Activated CD4-positive, alpha-beta T cell treated with anti-CD3 and anti-CD28 coated beads for 36 hours (primary cell): ENCODE measurements at places on chromosomes 16 and 17. TPM values are rescaled to one million over a fixed set of nuclear protein-coding genes. Genes with fewer than 3 reads are reported as not detected.
A peak's percentile ranks its signal among the peaks of the same experiment; 100 is the strongest.

GRCh38 chr17:742147-742793, 9.8 kb downstream of the GEMIN4 start:
- H3K4me3 ChIP-seq, result no peak overlapping the region
- peaks cover 23% of the 10 kb centered on the region for H3K4me1 ChIP-seq
- no peak overlapping the region for H3K27ac ChIP-seq
- DNase-seq, result no peak
- no peaks in the 10 kb centered on the region for H3K27me3 ChIP-seq
- peaks cover 76% of the 10 kb centered on the region for H3K36me3 ChIP-seq

GRCh38 chr17:48102798-48103715, 1.8 kb upstream of the CBX1 start:
- H3K27me3 ChIP-seq, result no peaks in the 10 kb centered on the region
- peak; percentile 59 for DNase-seq
- H3K27ac ChIP-seq, result no peak overlapping the region
- peaks cover 4% of the 10 kb centered on the region for H3K36me3 ChIP-seq
- peaks cover 47% of the 10 kb centered on the region for H3K4me1 ChIP-seq
- peak overlapping the region; percentile 40 for H3K4me3 ChIP-seq

GRCh38 chr16:48613061-48613957, 3.3 kb upstream of the N4BP1 start:
- peaks cover 53% of the 10 kb centered on the region for H3K4me1 ChIP-seq
- H3K36me3 ChIP-seq, result peaks cover 6% of the 10 kb centered on the region
- DNase-seq, result peak; percentile 74
- no peak overlapping the region for H3K4me3 ChIP-seq
- no peaks in the 10 kb centered on the region for H3K27me3 ChIP-seq

DNA sequence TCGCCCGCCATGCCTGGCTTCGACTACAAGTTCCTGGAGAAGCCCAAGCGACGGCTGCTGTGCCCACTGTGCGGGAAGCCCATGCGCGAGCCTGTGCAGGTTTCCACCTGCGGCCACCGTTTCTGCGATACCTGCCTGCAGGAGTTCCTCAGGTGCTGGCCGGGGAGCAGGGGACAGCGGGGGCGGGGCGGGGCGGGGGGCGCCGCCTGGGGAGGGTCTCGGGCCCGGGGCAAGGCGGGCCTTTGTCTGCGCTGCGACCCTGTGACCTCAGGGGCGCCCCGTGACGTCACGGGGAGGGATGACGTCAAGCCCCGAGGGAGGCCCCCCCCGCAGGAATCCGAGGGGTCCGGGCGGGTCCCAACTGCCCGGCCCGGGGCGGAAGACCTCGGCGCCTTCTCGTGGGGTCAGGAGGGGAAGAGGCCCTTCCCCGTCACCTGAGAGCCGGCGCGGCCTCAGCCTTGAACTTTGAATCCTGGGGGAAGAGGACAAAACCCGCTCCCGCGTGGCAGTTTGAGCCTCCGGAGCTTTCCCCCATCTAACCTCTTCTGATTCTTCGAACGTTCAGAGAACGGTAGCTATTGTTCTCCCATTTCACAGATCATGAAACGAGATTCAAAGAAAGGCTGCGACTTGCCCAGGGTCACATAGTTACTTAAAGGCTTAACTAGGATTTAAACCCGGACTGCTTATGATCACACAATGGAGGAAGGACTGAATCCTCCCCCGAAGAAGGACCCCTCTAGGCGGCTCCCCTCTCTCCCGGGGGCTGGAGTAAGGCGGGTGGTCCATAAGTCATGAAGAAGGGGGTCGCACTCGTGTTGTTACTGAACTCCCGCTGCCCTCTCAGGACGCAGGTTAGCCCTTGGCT, 527 bp downstream of the TRAF4 start:
- no peaks in the 10 kb centered on the region for H3K27me3 ChIP-seq
- peak overlapping the region; percentile 92 for H3K27ac ChIP-seq
- H3K36me3 ChIP-seq, result peaks cover 35% of the 10 kb centered on the region
- H3K4me1 ChIP-seq, result peaks cover 41% of the 10 kb centered on the region
- peak; percentile 85 for DNase-seq

- H3K4me1 ChIP-seq, result peaks cover 28% of the 10 kb centered on the region
- H3K4me3 ChIP-seq, result no peak overlapping the region
- no peaks in the 10 kb centered on the region for H3K27me3 ChIP-seq
- H3K27ac ChIP-seq, result peak overlapping the region; percentile 20
Observed at GRCh38 chr17:1001640-1002411, 4.9 kb downstream of the TIMM22 start.

LRRC46 gene
- 0.82 TPM for total RNA-seq
